Right renal cortex interstitium (tissue), 3 donors: ENCODE measurements at places on chromosomes 11 and 22. TPM values are rescaled to one million over a fixed set of nuclear protein-coding genes. Genes with fewer than 3 reads are reported as not detected.
A peak's percentile ranks its signal among the peaks of the same experiment; 100 is the strongest.

Gene IGF2
- polyA plus RNA-seq = 829 TPM

- no peak for DNase-seq
Observed at GRCh38 chr22:41899992-41900651, 14.8 kb downstream of the SHISA8 start.

GRCh38 chr22:24077416-24077815, 66.3 kb downstream of the CABIN1 start:
- no peak for DNase-seq

GRCh38 chr11:65429068-65429681, 6.6 kb downstream of the NEAT1 start:
- DNase-seq = no peak

DNA sequence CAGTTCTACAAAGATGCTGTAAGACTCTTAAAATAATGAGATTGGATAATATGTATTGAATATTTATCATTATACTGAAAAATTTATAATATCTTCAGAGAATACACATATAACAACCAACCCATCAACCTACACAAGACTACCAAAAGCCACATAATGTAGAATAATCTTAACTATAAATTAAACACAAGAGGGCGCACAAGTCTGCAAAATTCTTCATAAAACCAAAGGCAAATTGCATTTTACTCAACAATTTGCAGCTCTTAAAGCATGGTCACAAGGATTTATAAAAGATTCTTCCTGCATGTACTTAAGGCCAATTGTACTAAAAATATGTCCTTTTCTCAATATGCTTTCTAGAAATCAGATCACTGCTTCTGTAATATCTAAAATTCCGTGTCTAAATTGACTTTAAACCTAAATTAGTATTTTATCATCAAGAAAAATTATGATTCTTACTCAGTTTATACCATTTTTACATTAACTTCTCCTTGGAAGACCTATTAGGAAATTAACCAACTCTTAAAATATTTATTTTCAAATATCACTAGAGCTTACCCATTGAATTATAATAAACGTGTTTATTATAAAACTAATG, 79.0 kb downstream of the TTC28 start:
- peak; percentile 48 for DNase-seq
